ENCODE measurements at places on chromosomes 7 and 10.

DNA sequence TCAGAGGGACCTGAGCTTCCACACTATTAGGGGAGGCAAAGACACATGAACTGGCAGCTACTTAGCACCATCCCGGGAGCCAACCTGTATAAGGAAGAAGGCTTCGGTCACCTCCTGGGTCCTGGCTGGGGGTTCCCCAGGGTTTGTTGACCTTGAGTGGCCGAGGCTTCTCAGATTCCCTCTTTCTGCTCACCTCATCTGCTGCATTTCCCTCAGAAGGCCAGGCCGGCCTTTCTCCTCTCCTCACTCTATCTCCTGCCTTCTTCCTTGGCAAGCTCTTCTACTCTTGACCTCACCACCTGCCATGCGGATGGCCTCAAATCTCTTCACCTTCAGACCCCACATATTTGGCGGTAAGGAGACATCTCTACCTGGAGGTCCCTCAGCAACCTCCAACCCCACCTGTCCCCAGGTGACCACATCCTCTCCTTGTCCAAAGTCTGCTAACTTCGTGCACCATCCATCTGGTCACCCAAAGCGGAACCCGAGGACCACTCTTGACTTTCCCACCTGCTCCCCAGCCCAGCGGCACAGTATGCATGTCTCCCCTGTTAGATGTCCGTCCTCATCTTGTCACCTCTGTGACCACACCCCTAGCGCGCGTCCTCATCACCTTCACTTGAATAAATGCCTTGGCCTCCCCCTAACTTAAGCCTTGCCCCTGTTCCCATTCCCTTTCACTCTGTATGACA lies 133.8 kb upstream of the UNC5B start:
- DNase-seq, result no peak

DNA sequence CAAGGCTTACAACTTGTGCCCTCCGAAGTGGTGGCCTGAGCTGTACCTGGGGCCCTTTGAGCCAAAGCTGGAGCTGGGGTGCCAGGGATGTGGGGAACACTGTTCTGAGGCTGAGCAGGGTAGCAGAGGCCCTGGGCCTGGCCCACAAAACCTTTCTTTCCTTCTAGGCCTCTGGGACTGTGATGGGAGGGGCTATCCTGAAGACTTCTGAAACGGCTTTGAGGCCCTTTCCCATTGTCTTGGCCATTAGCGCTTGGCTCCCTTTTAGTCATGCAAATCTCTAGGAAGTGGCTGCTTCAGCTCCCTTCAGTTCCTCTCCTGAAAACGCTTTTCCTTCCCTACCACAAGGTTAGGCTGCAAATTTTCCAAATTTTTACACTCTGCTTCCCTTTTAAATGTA lies 16.8 kb upstream of the CRYGN start:
- DNase-seq, result no peak

- no peak for DNase-seq
These were observed 32.0 kb downstream of the AMZ1 start for GRCh38 chr7:2720024-2720423.

- DNase-seq, result no peak
These were observed 15.6 kb upstream of the CXCL12 start for GRCh38 chr10:44400541-44400940.

- DNase-seq, result no peak
These were observed 458.8 kb downstream of the SORCS1 start for GRCh38 chr10:106705681-106706100.

- no peak for DNase-seq
These were observed 57.5 kb downstream of the LCOR start for GRCh38 chr10:96889415-96890171.

GRCh38 chr7:117210908-117211307 lies 112.0 kb downstream of the WNT2 start:
- DNase-seq, result no peak
